DMS 273 treated with DMSO at 0.1 percent for 48 hours (cell line): ENCODE measurements at places on chromosomes 4 and X.

DNA sequence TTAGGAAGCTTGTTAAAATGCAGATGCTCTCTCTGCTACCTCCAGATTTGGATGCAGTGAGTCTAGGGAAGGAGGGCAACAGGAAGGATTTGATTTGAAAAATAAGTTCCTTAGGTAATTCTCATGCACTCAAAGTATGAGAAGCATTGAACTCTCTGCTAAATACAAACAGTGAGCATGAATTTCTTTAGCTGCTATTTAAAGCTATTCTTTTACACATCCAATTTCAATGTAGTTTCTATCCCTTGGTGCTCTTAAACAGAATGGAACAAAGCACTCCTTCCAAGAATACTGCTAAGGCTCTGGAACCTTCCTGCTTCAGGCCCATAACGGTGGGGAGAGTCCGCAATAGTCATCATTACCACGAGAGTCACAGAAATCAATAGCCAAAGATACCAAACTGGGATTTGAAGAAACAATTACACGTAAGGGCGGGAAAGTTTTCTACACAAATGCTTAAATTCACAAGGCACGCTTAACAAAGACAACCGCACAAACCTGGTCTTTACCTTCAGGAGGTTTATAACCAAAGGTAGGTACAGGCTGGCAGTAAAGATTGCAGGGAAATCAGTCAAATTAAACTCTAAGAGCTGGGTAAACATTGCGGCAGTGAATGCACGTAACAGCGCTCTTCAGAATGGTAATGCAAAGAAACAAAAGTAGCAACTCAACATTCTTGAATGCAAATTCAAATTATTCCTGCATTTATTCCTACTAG lies 123.2 kb upstream of the NAP1L5 start:
- no peak for DNase-seq

DNA sequence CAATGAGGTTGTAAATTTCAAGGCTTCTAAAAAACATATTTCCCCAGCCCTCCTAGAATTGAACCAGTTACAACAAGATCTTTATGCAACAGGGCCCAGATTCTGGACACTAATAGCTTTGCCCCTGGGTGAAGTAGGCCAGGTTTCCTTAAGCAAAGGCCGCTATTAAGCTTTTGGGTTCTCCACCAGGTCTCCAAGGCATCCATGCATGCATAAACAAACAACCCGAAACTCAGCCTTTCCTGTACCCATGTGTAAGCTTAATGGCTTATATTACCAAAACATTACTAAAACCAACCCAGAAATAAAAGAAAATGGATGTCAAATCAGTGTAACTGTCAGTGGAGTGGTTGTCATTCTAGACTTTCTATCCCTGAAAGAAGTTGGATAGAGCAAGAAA lies 137.1 kb downstream of the ARHGAP6 start:
- no peak for DNase-seq

GRCh38 chrX:136496764-136497555 lies 432 bp upstream of the HTATSF1 start:
- peak; percentile 74 for DNase-seq

GRCh38 chr4:169279108-169279507 lies 8.4 kb upstream of the SH3RF1 start:
- DNase-seq: no peak

- DNase-seq: no peak
These were observed 66.5 kb downstream of the CHIC2 start for GRCh38 chr4:53997898-53998297.

GRCh38 chr4:99759346-99759984 lies 57.2 kb upstream of the DAPP1 start:
- no peak for DNase-seq

DNA sequence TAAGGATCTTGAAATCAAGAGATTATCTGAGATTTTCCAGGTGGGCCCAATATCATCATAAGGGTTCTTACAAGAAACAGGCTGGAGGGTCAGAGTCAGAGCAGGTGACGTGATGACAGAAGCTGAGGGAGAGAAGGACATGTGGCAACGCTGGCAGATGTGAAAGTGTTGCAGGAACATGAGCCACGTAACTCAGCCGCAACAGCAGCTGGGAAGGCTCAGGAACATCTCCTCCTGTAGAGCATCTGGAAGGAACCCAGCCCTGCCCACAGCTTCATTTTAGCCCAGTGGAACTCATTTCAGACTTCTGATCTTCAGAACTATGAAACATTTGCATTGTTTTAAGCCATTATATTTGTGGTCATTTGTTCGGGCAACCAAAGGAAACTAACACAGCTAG lies 156.3 kb upstream of the VEGFC start:
- no peak for DNase-seq

DNA sequence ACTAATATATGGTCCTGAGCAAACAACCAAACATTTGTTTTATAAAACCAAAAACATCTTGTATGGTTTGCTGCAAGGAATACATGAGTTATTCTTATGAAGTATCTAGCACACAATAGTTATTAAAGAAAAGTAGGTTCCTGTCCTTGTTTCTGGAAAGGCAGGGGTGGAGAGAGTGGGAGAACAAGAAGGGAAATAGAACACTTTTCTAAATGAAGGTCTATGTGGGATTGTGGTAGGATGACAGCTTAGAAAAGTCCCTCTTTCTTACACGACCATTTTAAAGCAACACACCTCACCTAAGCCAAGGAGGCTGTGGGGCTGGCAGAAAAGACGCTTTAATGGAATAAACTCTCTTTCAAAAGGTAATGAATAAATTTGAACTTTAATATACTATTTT lies 164.6 kb downstream of the ARAP2 start:
- DNase-seq: no peak

- DNase-seq: no peak
These were observed 87.6 kb upstream of the VCX3B start for GRCh38 chrX:8377041-8377440.

DNA sequence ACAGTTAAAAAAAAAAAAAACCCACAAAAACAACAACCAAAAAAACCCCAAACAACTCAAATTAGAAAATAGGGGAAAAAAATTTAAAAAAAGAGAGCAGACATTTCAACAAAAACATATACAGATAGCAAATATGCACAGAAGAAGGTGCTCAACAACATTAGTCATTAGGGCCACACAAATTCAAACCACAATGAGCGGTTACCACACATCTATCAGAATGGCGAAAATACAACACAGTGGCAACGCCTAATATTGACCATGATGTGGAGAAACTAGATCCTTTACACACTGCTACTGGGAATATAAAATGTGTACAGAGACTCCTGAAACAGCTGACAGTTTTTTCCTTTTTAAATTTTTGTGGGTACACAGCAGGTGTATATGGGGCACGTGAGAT lies 19.4 kb downstream of the LYAR start:
- no peak for DNase-seq

DNA sequence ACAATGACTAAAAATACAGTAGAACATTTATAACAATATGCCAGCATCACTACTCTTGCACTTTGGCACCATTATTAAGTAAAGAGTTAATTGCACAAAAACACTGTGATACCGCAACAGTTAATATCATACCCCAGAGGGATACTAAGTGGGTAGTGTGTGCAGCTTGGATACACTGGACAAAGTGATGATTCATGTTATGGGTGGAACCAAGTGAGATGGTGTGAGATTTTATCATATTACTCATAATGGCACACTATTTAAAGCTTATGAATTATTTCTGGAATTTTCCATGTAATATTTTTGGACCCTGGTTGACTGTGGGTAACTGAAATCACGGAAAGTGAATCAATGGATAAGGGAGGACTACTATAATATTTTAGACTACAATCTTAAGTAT lies 265.3 kb downstream of the PCDH18 start:
- no peak for DNase-seq
